Stimulated activated CD8-positive, alpha-beta memory T cell treated with anti-CD3 and anti-CD28 coated beads, Interleukin-15, amount 100 ng/mL, for 4 hours (primary cell): ENCODE measurements at places on chromosomes 5 and 9.

- DNase-seq = no peak
Observed at GRCh38 chr9:10903969-10904368, 291.2 kb upstream of the PTPRD start.

GRCh38 chr5:88734983-88735382, 148.0 kb downstream of the MEF2C start:
- no peak for DNase-seq

- no peak for DNase-seq
Observed at GRCh38 chr5:88727705-88728313, 155.2 kb downstream of the MEF2C start.

DNA sequence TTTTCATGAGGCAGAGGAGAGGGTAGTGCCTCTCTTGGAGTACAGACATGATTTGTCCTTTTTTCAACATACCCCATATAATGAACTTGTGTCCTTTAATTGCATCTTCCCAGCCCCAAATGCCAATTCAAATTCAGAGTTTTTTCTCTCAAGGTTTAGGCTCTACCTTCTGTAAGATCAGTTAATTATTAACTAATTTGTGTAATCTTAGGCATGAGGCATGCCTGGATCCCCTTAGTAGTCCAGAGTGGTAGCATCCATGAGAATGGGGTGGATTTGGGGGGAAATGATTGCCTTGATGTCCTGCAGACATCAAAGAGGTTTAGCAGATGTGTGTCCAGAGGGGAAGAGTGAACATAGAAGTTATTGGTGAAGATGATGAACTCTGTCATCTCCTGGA, 533.3 kb downstream of the LRRC70 start:
- DNase-seq = no peak

- DNase-seq = no peak
Observed at GRCh38 chr5:107558823-107559375, 111.8 kb downstream of the EFNA5 start.

- no peak for DNase-seq
Observed at GRCh38 chr5:7073666-7074065, 322.3 kb upstream of the ADCY2 start.

GRCh38 chr5:115414406-115415142, 118.1 kb upstream of the CCDC112 start:
- DNase-seq = no peak

DNA sequence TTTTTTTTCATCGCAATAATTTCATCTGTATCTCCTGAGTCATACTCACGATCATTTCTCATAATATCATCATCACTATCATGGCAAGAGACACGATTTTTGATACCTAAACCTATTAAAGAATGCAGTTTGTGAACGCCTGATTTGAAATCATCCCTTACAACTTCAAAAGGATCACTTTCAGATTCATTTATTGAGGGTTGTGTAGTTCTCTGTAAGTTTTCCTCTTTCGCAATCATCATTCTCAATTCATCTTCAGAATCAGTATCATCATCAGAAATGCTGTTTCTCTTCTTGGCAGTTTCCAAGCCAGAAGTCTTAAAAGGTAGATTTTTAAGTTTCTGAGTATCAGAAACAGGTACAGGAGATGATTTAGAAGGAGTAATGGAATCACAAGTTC, 9.7 kb downstream of the NOL8 start:
- no peak for DNase-seq
